GOT3 (cell line): ENCODE measurements at places on chromosomes 13 and 19.

DNA sequence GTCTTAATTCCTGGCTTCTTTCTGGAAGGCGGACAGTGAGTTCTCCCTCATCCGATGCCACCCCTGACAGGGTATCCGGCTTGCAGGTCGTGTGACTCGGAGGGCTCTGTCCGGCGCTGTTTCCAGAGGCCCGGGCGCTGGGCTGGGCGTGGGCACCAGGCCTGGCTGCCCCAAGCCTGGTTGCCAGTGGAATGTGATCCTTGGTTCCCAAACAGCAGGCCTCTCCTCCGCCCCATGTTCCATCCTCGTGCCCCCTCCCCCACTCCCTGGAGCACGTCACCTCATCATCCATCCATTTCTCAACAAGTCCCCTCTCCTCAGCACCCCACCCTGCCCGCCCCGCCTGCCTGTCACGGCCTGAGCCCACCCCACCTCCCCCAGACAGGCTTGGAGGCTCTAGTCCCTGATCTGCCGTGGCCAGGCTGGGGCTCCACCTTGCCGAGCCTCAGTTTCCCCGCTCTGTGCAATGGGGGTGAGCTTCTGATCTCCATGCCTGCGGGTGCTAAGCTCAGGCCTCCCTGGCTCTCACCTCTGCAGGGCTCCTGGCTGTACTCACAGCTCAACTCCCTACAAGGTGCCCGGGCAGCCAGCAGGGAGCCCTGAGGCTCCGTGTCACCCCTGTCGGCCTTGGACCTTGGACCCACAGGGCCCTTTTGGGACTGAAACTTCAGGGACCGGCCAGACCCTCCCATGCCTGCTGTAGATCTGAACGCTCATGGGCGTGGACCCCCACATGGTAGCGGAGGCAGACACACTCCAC is 2.3 kb downstream of the TBXA2R start:
- DNase-seq, result no peak

- DNase-seq, result no peak
Observed at GRCh38 chr13:73661687-73662425, 472.3 kb downstream of the KLF12 start.

- DNase-seq, result no peak
Observed at GRCh38 chr13:93435651-93436050, 209.0 kb downstream of the GPC6 start.

- no peak for DNase-seq
Observed at GRCh38 chr13:111389621-111390521, 69.4 kb downstream of the TEX29 start.

GRCh38 chr13:34672631-34673030 is 269.4 kb upstream of the NBEA start:
- DNase-seq, result no peak

- DNase-seq, result no peak
Observed at GRCh38 chr19:6590258-6590826, 608 bp downstream of the CD70 start.

DNA sequence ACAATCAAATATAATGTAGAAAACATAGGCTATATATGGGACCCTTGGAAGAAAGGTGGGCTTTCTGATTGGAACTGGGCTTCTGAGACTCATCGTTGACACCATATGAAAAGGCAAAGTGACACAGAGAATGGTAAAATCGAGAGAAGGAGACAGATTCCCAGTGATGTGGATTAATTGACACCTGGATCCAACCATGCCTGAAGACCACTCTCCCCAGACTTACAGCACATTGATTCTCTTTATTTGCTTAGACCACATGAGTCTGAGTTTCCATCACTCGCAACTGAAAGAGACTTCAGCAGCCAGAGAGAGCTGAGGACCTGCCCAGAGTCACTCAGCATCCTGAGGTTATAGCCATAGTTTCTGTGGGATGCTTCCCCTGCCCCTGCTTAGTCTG is 6.0 kb downstream of the CYP4F11 start:
- DNase-seq, result no peak

DNA sequence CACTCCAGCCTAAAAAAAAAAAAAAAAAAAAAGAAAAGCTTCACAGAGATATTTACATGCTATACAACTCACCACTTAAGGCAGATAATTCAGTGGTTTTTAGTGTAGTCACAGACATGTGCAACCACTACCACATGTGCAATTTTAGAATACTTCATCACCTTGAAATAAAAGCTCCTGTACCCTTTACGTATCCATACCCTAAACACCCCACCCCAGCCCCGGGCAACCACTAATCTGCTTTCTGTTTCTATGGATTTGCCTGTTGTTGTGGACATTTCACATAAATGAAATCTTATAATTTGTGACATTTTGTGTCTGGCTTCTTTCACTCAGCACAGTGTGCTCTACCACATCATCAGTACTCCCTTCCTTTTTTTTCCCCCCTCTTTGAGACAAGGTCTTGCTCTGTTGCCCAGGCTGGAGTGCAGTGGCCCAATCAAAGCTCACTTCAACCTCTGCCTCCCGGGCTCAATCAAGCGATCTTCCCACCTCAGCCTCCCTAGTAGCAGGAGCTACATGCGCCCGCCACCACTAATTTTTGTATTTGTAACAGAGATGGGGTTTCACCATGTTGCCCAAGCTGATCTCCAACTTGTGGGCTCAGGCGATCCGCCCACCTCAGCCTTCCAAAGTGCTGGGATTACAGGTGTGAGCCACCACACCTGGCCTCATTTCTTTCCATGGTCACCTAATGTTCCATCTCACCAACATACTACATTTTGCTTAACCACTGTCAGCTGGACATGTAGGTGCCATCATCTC is 4.0 kb downstream of the DDX39A start:
- DNase-seq, result no peak

GRCh38 chr13:18992791-18993190 is 188.8 kb downstream of the TUBA3C start:
- DNase-seq, result no peak

DNA sequence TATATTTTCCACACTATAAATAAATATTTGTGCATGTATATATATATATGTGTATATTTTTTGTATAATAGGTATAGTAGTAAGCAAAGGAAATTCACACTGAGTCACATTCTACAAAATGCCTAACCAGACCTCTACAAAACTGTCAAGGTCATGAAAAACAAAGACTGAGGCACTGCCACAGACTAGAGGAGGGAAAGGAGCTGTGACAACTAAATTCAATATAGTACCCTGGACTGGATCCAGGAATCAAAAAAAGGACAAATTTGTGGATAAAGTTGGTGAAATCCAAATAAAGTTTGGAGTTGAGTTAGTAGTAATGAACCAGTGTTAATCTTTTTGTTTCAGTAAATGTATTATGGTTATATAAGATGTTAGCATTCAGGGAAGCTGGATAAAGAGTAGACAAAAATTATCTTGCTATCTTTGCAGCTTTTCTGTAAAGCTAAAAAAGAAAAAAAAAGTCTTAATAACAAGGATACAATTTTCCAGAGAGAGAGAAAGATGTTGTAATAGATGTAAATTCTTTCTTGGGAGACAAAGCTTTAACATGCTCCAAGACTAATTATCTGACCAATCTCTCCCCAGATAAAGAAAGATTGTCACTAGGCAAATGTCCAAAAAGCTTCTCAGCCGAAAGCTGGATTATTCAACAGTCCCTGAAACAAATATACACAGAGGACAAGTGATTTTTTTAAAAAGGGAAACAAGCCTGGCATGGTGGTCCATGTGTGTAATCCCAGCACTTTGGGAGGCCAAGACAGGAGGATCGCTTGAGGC is 19.1 kb downstream of the SYDE1 start:
- DNase-seq, result no peak

DNA sequence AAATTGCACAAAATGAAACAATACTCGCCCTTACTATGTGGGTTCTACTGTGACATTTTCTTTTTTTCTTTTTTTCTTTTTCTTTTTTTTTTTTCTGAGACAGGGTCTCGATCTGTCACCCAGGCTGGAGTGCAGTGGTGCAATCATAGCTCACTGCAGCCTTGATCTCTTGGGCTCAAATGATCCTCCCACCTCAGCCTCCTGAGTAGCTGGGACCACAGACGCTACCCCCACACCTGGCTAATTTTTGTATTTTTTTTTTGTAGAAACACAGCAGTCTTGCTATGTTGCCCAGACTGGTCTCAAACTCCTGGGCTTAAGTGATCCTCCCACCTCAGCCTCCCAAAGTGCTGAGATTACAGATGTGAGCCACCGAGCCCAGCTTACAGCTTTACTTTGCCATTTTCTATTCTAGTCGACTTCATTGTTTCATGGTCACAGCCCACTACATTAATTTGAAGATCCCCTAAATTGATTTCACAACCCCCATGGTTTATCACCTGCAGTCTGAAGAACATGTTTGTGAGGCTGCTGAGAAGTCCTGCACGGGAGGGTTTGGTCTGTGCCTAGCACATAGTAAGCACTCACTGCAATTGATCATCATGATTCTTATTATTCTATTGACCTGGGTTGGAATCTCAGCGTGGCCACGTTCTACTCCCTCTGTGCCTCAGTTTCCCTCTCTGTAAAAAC is 3.8 kb downstream of the BCL3 start:
- DNase-seq, result no peak

- DNase-seq, result peak; percentile 24
Observed at GRCh38 chr13:60590800-60591747, 194.1 kb downstream of the TDRD3 start.

DNA sequence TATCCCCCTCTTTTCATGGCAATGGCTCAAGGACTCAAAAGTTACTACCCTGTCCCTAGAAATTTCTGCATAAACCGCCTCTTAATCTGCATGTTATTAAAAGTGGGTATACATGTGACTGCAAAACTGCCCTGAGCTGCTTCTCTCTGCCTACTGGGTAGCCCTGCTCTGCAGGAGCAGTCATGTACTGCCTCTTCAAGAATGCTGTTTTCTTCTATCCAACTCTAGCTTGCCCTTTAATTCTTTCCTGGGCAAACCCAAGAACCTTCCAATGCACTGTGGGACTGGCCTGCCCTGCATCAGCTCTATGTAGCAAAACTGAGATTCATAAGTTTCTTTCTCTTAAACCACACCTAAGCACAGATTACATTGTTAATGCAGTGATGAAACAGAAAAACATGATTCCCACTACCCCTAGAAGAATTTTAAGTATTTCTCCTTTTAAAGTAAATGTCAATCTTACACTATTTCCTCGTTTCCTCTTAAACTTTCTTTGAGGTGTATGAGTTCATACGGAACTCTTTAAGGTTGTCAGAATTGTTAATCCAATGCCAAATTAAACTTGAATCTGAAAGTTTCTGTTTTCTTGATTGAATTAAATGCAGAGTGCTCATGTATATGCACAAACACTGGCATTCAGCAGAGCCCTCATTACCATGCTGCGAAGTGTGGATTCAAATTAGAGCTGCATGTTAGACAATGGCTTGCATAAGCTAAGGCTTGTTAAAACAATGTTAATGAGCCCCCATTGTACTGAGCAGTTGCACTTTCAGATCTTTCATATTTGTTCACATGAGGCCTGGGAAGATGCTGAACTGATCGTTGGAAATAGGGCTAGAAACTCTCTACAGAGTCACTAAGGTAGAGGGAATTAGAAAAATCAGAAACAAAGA is 669.9 kb upstream of the PCDH20 start:
- DNase-seq, result no peak

DNA sequence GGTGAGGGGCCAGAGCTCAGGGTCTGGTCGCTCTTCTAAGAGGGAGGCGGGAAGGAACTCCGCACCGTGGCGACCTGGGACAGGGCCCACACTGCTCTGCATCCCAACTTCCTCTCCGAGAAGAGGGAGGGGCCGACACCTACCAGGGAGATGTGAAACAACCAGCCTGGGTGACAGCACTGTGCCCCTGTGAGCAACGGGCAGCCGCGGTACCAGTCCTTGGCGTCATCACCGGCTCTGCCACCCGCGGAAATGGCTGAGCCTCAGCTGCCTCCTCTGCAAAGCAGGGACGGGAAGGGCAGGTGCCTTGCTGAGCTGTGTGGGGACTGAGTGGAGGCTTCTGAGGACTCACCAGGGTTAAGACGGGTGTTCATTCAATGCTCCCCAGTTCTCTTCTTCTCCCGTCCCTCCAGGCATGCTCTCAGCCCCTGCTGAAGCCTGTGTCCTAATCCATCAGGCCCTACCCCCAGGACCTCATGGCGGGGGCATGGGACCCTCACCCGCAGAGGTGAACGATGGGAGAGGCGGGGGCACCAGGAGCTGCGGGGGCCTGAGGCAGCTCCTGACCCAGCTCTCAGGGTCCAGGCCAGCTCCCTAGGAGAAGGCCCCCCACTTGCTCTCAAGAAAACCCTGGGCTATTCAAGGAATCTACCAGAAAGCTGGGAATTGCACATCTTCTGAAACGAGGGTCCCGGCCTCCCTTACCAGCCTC is 9.3 kb downstream of the ZNF787 start:
- DNase-seq, result no peak

DNA sequence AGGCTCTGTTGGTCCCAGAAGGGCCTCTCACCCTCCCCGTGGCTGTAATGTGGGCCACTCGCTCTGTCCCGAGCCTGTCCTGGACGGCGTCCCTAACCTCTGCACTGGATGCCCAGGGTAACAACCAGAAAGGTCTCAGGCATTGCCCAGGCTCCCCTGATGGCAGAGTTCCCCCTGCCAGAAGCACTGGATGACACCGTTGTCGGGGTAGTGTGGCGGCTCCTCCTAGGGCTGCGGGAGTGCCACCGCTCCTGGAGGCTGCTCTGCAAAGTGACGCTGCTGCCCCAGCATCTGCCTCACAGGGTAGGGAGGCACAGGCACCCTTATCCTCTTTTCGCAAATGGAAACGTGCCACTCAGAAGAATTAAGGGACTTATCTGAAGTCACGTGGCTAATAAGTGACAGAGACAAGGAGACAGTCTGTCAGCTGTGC is 32.0 kb downstream of the MPHOSPH8 start:
- no peak for DNase-seq

DNA sequence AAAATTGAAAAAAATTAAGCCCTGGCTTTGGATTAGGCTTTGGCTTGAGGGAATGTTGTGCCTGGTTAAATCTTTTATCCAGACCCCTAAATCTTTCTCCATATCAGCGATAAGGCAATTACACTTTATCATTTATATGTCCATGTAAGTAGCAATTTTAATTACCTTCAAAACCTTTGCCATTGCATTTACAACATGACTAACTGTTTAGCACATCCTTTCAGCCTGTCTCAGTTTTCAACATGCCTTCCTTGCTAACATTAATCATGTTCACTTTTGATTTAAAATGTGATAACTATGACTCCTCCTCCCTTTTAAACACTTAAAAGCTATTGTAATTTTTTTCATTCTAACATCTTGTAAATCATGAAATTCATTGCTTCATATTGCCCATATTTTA is 583.7 kb downstream of the SLITRK1 start:
- DNase-seq, result no peak

DNA sequence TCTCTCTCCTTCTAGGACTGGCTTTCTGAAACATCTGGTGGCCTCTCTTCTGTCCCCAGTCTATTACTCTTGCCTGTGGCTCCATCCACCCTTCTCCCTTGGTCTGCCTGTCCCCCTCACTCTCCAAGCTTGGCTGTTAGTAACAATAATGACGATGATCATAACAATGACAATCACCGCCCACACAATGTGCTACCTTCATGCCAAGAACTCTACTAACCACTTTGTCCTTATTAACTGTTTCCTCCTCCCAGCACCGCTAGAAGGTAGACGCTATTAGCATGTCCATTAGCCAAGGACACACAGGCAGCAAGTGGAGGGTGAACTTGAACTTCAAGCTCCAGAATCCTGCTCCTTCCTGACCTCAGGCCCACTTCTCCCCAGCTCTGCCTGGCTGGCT is 2.7 kb downstream of the GYS1 start:
- DNase-seq, result no peak
